ENCODE measurements at places on chromosomes 5 and 9. TPM values are rescaled to one million over a fixed set of nuclear protein-coding genes. Genes with fewer than 3 reads are reported as not detected.

DNA sequence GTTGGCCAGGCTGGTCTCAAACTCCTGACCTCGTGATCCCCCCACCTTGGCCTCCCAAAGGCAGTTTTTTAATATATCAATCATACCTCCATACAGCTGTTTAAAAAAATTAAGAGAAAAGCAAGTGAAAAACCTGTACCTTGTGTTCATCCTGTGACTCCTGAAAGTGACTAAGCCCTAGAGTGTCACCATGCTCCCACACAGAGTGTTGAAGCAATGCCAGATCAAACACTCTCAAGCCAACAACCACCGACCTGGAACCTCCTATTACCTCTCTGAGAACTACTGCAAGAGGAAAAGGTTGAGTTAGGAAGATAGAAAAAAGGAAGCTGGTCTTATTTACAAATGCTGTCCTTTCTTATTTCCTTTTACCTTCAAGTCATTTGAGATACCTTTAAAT is 123.5 kb downstream of the RASEF start:
- DNase-seq, result no peak

DNA sequence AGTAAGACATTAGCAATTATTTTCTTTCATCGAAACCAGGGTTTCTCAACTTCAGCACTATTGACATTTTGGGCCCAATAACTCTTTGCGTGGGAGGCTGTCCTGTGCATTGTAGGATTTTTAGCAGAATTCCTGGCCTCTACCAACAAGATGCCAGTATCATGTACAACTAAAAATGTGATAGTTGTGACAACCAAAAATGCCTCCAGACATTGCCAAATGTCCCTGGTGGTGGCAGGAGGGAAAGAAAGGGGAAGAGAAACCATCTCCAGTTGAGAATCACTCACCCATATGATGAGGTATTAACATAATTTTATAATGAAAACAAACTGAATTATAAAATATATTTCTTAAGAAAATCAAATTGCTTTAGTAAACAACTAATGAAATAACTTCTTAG is 406.1 kb downstream of the RAB3C start:
- no peak for DNase-seq

SLC4A9 gene
- 0.21 TPM for total RNA-seq

- peak; percentile 25 for DNase-seq
Observed at GRCh38 chr9:136852664-136853595, 784 bp downstream of the MAMDC4 start.

- DNase-seq, result no peak
Observed at GRCh38 chr5:159826351-159827214, 89.7 kb upstream of the ADRA1B start.

CDX1 gene
- not detected for total RNA-seq

- DNase-seq, result no peak
Observed at GRCh38 chr9:89666950-89667349, 62.1 kb downstream of the GADD45G start.

DNA sequence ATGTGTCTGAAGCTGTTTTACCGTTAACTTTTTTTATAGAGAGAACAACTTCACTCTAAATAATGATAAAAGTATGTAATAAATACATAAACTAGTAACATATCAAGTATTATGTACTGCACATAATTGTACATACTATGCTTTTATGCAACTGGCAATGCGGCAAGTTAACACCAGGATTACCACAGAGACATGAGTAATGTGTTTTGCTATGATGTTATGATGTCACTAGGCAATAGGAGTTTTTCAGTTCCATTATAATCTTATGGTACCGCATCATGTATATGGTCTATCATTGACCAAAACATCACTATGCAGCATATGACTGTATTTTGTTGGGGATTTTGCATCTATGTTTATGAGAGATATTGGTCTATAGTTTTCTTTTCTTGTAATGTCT is 326.4 kb upstream of the TARS1 start:
- no peak for DNase-seq

All from left cardiac atrium (tissue), 4 donors.